ENCODE measurements at places on chromosomes 7 and 10.

DNA sequence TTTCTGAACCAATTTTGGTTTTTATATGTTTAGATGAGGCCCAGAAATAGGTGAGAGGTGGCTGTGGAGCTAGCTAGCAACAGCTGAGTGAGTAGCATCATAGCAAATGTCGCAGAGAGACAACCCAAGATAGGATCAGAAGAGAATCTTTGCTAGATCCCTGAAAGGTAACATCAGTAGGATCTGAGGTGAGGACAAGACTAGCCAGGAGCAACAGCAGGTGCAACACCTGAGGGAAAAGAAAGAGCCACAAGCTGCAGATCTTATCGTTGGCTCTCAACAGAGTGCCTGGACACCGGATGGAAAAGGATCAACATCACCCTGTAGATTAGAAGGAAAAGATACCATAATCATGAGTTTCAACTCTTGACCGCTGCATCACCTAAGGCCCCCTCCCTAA, 4.4 kb downstream of the ST8SIA6 start:
- DNase-seq = no peak

DNA sequence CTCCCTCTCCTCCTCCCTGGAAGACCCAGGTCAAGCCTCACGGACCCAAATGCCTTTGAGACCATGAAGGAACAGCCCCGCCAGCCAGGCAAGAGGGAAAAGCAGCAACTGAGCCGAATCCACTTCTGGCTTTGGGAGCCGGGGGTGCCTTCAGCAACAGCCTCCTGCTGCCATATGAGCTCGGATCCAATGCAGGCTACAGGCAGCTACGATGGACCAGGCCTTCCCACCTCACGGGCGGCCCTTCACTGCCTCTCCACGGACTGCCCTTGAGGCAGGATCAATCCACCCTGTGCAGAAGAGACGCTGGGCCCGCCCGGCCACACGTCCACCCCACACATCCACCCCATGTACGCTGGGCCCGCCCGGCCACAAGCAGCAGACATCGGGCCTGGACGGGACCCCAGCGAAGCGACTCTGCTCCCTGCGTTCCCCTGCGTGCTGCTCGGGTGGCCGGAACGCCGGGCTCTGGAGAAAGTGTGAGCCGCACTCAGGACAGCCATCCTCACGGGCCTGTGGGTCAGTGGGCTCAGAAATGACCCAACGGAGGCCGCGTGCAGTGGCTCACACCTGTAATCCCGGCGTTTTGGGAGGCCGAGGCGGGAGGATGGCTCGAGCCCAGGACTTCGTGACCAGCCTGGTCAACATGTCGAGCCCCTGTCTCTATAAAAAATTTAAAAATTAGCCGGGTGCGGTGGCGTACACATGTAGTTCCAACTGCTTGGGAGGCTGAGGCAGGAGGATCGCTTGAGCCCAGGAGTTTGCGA, 82.0 kb downstream of the FOXL3 start:
- no peak for DNase-seq

DNA sequence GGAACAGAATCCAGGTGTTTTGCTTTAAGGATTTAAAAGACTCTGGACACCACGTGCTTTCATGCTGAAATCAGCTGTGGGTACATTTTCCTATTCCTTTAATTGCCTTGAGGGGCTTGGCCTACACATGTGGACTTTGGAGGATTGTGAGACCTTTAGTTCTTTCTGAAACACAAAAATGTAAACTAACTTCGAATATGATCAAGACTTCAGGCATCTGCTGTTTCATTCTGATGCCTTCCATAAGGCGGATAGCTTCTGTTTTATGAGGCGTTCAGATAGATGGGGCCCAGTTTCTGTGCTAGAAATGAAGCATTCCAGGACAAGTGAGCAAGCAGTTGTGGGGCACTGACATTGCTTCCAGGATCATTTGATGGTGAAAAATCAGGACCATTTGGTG, 1.5 kb upstream of the NOBOX start:
- DNase-seq = no peak

GRCh38 chr7:28686418-28686800, 271.7 kb downstream of the TRIL start:
- no peak for DNase-seq

DNA sequence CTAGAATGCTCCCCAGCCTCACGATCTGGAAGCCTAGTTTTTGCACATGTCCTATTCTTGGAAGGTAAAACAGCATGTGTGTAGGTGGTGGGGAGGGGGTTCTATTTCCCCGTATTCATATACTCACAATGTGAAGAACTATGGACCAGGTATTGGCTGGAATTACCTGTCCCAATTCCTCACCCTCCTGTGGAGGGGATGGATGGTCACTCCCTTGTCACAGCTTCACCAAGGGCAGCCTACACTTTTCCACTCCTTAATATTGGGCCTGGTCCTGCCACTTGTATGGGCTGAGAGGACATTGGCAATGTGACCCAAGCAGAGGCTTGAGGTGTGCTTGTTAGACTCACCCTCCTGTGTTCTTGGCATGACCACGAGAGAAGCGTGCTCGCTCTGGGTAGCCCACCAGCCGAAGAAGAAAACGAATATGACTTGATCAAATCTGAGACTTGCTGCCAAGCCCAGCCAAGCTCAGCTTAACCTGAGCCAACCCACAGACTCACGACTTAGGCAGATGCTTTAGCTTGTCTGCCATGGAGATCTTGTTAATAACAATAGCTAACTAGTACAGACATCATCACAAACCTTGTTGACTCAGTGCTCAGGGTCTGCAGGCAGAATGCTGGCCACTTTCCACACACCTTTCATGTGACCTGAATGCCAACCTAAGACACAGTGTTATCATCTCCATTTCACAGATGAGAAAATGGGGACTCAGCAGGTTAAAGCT, 17.2 kb downstream of the ZNF488 start:
- DNase-seq = no peak

GRCh38 chr10:60848126-60848525, 69.8 kb downstream of the CDK1 start:
- no peak for DNase-seq
